Frontal cortex (tissue), 4 donors: ENCODE measurements at places on chromosomes 12 and 14. TPM values are rescaled to one million over a fixed set of nuclear protein-coding genes. Genes with fewer than 3 reads are reported as not detected.

The TCL1B gene
- total RNA-seq = not detected

The CLMN gene
- 0.82 TPM for total RNA-seq

The ANO2 gene
- total RNA-seq = 4.1 TPM

The KLHL33 gene
- under 0.01 TPM for total RNA-seq

The SIX1 gene
- 0.41 TPM for total RNA-seq

The PPP1R13B gene
- total RNA-seq = 11.8 TPM

The SLC10A1 gene
- total RNA-seq = not detected

DNA sequence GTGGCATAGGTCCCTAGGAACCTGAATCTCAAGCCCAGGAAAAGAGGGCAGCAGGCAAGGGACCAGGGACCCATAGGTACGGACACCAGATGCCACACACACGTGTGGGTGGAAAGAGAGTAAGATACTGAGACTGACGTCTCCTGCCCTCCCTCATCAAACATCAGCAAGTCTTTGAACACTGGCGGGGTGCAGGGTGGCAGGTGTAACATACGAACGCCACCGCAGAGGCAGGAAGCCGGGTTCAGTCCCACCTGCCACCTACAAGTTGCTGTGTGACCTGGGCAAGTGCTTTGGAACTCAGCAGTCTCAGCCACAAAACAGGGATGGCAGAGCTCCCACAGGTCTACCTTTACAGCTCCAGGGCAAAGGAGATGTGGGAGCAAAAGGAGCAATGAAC, 11.1 kb downstream of the ACTN1 start:
- no peak for DNase-seq

DNA sequence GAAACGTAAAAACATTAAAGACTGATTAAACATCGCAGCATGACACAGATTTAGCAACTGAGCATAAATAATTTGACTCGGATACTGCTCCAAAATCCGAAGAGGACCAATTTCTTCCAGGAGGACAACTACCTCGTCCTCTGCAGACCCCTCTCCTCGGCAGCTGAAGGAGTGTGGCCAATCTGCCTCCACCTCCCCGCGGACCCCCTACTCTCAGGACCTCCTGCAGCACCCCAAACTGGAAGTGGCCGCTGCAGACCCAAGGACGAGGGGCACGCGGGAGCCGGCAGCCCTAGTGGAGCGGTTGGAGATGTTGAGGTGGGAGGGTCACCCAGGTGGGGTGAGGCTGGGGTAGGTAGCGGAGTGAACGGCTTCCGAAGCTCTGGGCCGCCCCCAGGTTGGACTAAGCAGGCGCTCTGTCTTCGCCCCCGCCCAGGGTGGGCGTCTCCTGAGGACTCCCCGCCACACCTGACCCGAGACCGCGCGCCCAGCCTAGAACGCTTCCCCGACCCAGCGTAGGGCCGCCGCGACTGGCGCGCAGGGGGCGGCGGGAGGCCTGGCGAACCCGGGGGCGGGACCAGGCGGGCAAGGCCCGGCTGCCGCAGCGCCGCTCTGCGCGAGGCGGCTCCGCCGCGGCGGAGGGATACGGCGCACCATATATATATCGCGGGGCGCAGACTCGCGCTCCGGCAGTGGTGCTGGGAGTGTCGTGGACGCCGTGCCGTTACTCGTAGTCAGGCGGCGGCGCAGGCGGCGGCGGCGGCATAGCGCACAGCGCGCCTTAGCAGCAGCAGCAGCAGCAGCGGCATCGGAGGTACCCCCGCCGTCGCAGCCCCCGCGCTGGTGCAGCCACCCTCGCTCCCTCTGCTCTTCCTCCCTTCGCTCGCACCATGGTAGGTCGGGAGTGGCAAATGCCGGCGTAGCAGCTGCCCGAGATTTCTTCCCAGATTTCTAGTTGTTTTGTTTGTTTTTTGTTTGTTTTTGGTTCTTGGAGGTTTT, at the start of gene CALM1:
Gene CALM1 (plus strand): TSS at position 689 of the 999 bp plus-strand sequence. CDS start 202 bp downstream, at position 891.
- peak; percentile 96 for DNase-seq

GRCh38 chr12:102010265-102010994, 51.4 kb downstream of the WASHC3 start:
- no peak for DNase-seq

DNA sequence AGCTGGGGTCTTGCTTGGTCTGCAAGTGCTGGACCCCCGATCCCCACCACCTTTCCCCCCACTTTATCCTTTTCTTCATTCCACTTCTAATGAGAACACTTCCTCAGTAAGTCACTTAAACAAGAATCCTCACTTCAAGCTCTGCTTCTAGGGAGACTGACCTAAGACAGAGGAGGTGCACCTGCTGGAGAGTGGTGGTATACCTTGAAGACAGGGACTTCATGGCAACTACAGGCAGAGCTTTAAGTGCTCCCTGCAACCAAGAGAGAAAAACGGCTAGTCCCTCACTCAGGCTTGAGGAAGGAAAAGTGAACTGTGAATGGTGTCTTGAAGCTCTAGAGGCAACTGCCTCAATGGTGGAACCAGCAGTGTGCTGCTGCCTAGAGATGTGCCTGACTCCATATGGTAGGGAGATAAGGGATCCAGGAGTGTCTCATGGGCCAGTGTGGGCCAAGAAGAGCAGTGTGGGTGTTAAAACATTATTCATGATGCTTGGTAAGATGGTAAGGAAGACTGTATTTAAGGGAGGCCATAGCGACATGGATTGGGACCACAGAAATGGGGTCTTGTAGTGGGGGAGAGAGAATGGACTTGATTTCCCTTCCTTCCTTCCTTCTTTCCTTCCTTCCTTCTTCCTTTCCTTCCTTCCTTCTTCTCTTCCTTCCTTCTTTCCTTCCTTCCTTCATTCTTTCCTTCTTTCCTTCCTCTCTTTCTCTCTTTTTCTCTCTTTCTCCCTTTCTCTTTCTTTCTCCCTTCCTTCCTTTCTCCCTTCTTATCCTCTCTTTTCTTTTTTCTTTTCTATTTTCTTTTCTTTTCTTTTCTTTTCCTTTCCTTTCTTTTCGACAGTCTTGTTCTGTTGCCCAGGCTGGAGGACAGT, 96.2 kb upstream of the NAP1L1 start:
- no peak for DNase-seq

GRCh38 chr14:81550001-81550637, 16.5 kb upstream of the SEL1L start:
- no peak for DNase-seq

- no peak for DNase-seq
Measured at GRCh38 chr12:95286713-95287112, 69.1 kb downstream of the VEZT start.

DNA sequence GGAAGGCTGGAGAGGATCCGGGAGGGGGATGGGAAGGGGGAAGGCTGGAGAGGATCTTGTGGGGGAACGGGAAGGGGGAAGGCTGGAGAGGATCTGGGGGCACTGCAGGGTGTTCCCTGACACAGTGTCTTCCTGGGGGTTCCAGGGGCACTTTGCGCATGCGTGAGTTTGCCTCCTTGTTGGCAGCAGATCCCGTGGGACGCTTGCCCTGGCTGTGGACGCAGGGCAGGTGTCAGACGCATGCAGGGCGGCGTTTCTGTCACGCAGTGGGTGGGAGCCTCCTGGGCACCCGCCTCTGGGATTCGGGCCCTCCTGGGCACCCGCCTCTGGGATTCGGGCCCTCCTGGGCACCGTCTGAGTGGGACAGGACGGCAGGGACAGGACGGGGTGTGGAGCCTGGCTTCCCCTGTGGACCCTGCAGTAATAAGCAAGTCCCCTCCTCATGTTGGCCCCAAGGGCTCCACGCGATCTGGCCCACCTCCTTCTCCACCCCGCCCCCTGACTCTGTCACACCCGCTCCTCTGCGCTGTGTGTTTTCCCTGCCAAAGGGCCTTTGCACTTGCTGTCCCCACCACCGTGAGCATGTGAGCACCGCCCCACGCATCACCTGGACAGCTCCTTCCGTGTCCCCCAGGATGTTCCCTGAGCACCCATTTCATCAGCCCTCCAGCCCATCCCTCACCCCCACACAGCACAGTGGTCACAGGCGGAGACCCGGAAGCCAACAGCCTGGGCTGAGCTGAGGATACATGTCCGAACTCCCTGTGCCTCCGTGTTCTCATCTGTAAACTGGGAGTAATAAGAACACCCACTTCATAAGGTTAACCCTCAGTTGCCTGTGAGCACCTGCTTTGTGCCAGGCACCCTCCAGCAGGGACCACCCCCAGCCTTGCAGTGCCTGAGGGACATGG, 4.4 kb downstream of the MMP17 start:
- peak; percentile 67 for DNase-seq

- no peak for DNase-seq
Measured at GRCh38 chr12:10701843-10702242, 21.3 kb downstream of the YBX3 start.

DNA sequence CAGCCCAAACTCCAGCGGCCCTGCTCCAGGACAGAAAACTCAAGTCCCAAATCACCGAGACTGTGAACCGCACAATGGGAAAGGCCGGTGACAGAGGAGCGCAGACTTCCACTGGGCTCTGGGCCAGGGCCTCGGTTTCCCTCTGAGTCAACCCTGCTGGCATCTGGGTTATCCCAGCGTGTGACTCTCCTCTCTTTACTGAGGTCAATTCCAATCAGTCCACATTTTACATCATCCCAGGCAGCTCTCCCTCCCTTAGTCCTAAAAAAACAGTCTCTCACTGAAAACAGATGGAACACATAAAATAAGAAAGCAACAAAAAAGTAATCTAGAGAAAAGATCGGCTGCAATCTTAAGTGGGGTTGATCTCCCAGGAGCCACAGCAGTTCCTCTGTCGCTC, 36.9 kb downstream of the ITPK1 start:
- DNase-seq = no peak
